ENCODE measurements at places on chromosomes 2 and 18.

GRCh38 chr2:135029481-135030134 is 17.6 kb downstream of the MAP3K19 start:
- no peak for DNase-seq

DNA sequence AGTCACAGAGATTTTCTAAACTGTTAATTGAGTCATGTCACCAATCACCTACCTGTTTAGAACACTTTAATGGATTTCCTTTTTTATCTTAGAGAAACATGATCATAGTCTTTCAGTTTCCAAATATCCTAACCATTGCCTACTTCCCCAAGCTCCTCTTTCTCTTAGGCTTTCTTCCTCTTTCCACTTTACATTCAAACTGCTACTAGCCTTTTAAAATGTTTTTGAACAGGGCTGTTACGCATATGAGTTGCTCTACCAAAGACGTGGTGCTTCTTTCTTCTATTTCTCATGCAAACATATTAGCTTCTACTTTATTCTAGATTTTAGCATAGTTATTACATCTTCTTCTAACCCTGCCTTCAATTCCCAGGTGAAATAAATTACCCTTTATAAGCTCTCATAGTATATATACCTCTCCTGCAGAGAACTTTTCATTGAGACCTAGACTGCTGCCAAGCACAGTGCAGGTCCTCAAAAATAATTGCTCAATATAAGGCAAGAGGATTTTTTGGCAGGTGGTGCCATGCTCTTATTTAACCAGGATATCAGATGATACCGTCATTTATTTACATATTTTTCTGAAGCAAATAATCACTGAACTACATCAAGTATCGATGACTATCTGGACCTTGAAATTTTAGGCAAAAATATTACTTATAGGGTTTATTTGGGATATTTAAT is 937.1 kb downstream of the TSN start:
- no peak for DNase-seq

DNA sequence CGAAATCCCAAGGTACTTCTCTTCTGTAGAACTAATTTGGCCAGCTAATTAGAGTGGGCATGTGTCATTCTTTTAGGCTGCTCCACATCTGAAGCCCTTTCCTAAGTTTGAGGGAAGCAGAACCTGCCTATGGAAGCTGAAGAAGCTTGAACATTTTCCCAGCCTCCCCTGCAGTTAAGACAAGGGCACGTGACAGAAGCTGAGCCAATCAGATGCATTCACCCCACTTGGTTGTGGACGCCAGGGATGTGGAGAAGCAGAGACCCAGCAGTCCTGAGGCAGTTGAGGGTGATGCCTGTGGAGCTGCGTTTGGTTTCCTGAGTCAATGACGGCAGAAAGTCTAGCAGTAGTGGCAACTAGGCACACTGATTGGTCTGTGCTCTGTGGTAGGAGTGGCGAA is 26.1 kb upstream of the CERS6 start:
- DNase-seq: no peak

DNA sequence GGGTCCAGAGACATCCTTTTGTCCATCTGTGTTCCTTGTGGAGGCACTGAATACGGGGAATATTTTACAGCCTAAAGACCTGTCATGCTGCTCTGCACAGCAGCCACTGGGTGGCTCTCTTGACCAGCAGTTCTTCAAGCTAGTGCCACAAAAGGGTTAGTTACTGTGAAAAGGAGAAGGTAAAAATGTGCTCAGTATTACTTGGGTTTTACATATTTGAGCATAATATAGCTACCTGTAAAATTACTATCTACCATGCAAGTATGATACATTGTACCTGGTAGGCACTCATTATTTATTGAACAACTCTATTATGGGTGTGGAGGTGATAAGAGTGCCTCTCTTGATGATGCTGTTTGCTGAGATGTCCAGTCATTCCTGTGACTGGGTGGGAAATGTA is 23.6 kb downstream of the FZD5 start:
- no peak for DNase-seq

- no peak for DNase-seq
Observed at GRCh38 chr18:22489704-22490103, 72.0 kb upstream of the CTAGE1 start.

DNA sequence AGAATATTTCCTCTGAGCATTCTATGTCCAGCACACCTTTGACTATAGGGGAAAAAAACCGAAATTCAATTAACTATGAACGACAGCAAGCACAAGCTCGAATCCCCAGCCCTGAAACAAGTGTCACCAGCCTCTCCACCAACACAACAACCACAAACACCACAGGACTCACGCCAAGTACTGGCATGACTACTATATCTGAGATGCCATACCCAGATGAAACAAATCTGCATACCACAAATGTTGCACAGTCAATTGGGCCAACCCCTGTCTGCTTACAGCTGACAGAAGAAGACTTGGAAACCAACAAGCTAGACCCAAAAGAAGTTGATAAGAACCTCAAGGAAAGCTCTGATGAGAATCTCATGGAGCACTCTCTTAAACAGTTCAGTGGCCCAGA is 79.4 kb upstream of the FAM117B start:
- DNase-seq: no peak

DNA sequence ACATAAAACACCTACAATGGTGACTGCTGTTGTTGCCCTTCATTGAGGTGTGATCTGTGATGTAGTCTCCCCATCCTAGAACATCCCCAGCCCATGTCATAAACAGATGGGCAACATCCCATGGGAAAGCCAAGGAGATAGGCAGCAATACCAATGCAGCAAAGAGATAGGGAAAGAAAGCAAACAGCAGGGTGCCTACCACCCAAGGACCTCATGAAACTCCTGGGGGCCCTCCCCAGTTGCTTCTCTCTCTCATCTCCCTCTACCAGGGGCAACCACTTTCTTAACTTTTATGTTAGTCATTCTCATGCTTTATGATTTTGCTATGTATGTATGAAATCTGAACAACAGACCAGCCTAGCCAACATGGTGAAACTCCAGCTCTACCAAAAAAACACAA is 8.1 kb upstream of the ITPRIPL1 start:
- no peak for DNase-seq

DNA sequence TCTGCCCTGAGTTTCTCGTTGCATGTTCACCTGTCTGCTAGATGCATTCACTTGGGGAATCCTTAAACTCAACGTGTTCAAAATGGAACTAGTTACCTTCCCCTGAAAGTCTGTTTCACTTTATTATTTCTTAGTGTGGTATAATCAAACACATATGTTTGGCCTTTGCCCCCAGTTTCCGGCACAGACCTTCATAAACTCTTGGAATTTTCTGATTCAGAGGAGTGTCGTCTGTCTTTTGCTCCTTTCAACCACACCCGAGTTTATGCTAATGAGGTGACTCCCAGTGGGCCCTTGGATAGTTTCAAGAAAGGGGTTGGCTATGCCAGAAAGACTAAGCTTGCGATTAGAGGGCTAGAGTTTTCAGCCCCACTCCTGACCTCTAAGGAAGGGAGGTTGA is 198.9 kb downstream of the CDCA7 start:
- no peak for DNase-seq

- DNase-seq: no peak
Observed at GRCh38 chr2:8496079-8496478, 185.8 kb upstream of the ID2 start.

DNA sequence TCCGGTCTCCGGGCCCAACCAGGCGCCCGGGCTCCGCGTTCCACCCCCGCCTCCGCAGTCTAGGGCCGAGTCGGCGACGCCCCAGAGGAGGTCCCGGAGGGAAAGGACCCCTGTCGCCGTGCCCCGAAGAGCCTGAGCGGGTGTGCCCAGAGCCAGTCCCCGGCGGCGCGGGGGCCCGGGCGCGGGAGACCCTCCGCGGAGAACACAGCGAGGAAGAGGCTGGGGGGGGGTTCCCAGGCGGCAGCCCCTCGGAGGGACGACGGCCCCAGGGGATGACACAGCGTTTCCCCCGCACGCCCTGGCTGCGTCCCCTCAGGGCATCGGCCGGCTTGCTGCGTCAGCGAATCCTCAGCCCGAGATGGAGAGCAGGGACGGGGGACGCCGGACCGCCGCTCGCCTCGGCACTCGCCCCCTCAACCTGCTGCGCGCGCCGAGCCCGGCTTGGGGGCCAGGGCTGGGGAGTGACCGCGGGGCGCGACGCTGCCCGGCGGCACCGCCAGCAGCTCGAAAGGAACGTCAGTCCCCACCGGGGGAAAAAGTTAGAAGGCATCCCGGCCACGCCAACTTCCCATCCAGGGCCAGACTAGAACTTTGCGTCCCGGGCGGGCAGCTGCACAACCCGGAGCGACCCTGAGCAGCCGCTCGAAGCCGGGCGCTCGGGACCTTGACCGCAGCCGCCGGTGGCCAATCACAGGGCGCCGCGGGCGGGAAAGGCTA is 711 bp downstream of the SFXN5 start:
- peak; percentile 23 for DNase-seq

DNA sequence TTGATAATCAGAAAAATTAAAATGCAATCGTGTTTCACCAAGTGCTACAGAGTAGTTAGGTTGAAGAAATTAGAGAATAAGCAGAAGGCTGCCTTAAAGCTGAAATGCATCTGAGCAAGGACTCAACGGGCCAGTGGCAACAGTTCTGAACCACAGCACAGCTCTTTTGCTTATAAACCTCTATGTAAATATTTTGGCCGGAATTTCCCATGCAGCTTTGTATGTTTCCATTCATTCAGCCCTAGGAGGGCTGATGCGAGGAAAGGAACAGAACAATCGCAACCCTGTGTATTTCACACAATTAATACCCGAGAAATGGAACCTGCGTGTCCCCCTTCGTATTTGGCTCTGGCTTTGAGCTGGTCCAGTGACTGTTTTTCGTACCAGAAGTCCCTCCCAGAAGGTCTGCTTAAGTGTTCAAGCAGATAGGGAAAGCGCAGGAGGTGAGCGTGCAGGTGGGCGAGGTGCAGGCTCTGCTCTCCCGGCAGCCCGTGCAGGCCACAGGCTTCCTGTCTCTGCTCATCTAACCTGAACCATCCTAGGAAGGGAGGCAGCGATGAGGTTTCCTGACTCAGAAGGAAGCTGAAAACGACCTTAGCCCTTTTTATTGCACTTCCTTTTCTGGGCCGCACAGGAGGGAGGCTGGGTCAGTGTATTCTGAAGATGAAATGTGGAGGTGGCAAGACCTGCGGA is 67.3 kb downstream of the ASB1 start:
- DNase-seq: no peak

- no peak for DNase-seq
Observed at GRCh38 chr2:23814963-23815362, 112.0 kb downstream of the ATAD2B start.

DNA sequence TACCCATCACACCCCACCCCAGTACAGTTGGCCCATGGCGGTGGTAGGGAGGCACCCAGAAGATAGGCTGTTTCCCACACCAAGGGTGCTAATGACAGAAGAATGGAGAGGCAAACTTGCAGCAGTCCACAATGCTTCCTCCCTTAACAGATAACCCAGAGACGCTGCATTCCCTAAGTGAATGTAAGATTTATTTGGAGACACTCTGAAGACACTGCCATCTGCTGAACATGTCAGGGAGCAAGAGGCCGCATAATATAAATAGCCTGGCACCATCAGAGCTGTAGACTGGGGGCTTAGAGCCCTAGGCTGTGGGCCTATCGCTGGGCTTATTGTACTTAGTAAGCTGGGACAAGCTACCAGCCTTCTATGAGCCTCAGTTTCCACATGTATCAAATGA is 2.2 kb upstream of the IWS1 start:
- DNase-seq: no peak

- DNase-seq: no peak
Observed at GRCh38 chr2:237801466-237801865, 2.9 kb downstream of the RBM44 start.

DNA sequence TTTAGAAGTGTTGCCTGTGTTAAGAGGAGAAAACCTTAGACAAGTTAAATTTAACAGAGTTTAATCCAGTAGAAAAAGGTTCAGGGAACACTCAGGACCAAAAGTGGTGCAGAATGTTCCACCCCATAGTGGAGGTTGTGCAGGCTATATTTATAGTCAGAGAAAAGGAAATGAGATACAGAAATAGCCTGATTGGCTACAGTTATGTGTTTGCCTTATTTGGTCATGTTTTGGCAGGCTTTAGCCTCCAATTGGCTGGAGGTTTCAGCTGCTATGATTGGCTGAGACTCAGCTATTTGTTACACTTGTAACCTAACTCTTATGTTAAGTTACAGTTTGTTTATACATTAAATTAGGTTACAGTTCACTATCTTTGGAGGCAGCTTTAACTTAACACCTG is 4.2 kb downstream of the STAMBP start:
- DNase-seq: no peak

GRCh38 chr2:237652181-237652580 is 24.8 kb downstream of the LRRFIP1 start:
- no peak for DNase-seq

DNA sequence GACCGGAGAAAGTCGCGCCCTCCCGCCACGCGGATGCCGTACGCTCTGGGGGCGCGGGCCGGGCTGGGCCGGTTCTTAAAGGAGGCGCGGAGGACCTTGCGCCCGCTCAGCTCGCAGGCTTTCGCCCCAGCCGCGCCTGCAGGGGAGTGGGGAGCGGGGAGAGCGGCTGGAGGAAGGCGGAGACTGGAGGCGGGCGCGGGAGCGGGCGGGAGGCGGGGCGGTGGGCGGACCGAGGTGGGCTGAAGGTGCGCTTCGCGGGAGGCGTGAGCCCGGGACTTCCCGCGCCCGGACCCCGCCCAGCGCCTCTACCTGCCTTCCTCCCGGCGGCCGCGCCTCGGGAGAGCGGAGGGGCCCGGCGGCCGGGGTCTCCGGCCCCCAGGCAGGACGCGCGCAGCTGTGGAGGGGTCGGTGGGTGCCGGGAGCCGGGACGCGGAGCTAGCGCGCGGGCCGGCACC is at the start of gene ADRA2B:
ADRA2B (minus strand) TSS at position 148 of the 455 bp plus-strand sequence. CDS start 422 bp downstream, outside the sequence.
- DNase-seq: peak; percentile 73

- no peak for DNase-seq
Observed at GRCh38 chr18:24490539-24490938, 30.1 kb downstream of the HRH4 start.

- DNase-seq: no peak
Observed at GRCh38 chr2:216073773-216074172, 7.8 kb downstream of the PECR start.

- no peak for DNase-seq
Observed at GRCh38 chr2:187435078-187435477, 13.0 kb downstream of the CALCRL start.

- DNase-seq: no peak
Observed at GRCh38 chr2:23268467-23269263, 116.3 kb upstream of the KLHL29 start.

DNA sequence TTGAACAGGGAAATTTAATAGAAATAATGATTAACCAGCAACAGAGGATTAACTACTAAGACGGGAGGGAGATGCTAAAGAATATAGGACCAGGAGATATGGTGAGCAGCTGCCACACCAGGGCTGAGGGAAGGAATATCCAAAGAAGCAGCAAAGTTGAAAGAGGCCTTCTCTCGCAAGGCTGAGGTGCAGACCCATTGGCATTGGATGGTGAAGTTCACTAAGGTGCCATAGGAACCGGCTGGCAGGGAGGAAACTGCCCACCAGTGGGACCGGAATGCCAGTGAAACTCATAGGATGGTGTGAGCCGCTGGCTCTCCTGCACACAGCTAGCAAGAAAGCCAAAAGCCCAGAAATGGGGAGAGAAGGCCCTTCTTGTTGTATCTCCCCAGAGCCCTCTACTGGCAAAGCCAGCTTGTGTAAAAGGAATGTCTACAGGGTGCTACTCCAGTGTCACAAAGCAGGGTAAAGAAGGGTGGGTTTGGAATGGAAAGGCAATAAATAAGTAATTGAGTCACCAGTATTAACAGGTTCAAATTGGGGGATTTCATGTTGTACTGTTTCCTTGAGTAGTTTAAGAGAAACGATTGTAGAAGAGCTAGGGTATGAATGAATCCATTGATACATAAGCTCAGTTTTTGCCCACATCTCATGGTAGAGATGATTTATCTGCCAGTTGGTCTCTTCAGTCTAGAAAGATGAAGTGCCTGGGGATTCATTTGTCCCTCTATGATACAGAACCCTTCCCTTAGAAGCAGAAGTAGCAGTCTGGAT is 36.0 kb downstream of the FARP2 start:
- no peak for DNase-seq
